ENCODE measurements at places on chromosomes 4 and X.

DNA sequence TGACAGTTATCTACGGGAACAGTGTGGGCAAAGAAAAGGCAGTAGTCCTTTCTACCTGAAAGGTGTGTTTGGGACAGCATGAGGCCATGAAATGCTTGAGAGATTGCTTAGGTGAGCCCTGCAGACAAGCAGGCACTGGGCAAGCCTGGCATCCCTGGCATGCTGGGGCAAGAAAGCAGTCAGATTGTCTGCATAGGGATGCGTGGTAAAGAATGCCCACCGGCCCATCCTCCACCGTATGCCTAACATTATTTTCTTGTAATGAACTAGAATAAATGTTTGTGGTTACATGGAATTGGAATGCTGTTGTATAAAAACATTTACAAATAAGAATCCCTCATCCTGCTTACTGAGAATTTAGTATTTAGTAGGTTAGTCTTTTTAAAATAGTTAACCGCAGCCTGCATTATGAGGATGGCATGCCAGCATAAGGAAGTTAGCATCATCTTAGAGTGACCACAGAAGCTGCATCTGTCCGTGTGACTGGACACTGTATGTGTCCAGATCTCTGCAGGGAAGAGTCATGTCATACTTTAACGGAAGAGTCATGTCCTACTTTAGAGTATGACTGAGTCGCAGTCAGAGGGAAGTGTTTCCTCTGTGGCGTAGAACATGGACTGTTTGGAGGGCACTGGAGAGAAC, 18.9 kb downstream of the ZBTB49 start:
- no peak for DNase-seq

- DNase-seq: no peak
These were observed 37.7 kb downstream of the SPARCL1 start for GRCh38 chr4:87491436-87491835.

DNA sequence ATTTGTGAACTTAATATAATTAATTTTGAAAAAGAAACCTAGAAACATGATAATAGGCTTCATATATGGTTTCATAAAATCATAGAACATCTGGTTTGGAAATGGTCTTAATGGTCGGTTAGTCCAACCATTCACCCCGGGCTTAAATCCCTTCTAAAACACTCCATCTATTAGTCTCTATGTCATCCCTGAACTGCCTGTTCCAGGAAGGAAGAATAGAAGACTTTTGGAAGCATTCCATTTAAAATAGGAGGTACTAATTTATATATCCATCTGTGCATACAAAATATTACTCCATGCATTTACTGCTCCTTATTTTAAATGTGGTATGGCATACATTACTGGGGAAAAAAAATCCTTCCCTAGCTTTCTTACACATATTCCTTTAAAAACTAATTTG, 262.2 kb upstream of the DDX53 start:
- no peak for DNase-seq

- no peak for DNase-seq
These were observed 37.5 kb downstream of the AFAP1 start for GRCh38 chr4:7902101-7902553.

DNA sequence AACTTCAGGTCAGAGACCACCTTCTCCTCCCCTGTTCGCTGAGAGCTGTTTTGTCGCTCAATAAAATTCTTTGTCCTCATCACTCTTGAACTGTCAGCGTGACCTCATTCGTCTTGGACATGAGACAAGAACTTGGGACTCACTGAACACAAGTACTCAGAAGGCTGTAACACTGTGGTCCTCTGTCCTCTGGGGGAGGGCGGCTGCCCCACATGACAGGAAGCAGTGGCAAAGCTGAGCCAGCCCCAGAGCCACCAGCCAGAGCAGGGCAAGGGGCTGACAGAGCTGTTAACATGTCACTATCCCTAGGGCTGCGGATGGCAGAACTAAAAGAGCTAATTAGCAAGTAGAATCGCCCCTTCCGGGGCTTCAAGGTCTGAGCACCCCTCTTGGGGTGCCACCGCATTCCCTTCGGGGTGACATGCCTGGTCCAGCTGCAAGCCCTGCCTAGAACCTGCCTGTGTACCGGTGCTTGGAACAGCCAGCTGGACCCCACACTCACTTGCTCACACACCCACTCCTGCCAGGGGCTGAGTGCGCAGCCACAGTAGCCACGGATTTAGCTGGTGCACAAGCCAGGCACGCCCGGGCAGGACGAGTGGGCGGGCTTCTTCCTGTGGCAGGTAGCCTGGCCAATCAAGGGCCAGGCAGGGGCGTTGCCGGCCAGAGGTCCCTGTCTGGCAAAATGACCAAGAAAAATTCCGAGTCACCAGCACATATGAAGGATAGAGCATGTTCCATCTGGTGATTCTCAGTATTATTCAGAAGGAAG, 648.6 kb upstream of the AGA start:
- no peak for DNase-seq

DNA sequence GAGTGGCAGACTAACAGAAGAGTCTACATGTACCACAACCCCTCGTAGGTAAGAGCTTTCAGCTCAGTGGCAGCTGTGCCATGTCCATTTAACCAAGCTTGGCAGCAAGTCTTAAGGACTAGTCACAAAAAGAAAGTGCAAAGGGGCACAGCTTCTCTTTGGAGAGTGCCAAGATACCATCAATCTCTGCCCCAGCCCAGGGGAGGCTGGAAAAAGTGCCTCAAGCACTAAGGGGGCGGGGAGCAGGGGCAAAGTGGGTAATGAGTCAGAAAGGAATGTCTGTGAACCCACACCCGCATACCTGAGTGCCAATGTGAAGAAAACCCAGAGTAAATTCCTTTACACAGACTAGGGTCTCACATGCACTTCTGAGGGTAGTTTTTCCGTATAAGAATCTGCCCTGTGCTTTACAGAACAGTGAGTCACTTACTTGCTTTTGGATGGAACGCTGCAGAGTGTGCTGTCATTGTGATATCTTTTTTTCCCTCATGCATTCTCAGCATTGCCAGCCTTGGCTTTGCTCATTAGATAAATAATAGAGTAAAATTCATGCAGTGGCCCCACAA, 219.8 kb downstream of the ZNF674 start:
- DNase-seq: no peak

- DNase-seq: no peak
These were observed 492.5 kb upstream of the INTU start for GRCh38 chr4:127140306-127140705.

DNA sequence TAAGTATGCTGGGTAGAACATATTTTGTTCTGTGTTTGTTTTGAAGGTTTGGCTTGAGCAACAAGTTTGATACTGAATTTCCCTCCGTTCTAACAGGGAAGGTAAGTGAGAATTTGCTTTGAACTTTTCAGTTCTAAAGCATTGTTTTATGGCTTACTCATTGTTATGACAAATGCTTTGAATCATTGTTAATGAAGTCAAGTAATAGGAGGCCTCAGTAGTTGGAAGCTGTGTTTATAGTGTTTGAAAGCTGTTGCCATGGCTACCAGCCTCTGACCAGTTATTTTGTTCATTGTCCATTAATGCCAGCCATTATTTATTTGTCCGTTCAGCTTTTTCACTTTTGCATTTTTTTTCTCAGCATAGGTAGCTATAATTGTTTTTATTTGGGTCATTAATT, 14.4 kb downstream of the CHIC1 start:
- DNase-seq: no peak

DNA sequence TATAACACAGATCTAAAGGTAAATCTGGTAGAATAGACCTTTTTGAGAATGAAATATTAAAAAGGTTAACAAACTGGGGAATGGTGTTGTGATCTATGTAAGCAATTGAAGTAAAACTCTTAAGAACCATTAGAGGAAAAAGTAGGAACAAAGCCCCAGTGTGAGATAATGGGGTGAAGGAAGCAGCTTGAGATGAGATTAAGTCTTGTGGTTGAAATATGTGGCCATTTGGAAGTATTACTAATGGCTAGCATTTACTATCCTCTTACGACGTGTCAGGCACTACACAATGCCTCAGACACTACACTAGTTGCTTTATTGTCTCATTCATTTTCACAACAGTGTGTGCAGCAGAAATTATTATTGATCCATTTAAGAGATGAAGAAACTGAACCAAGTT, 25.9 kb upstream of the NDNF start:
- DNase-seq: no peak

- no peak for DNase-seq
These were observed 39.3 kb downstream of the AFM start for GRCh38 chr4:73520821-73521220.

- no peak for DNase-seq
These were observed 3.1 kb upstream of the FBXL5 start for GRCh38 chr4:15658136-15658770.

GRCh38 chr4:27515140-27515539, 654.5 kb downstream of the STIM2 start:
- DNase-seq: no peak

DNA sequence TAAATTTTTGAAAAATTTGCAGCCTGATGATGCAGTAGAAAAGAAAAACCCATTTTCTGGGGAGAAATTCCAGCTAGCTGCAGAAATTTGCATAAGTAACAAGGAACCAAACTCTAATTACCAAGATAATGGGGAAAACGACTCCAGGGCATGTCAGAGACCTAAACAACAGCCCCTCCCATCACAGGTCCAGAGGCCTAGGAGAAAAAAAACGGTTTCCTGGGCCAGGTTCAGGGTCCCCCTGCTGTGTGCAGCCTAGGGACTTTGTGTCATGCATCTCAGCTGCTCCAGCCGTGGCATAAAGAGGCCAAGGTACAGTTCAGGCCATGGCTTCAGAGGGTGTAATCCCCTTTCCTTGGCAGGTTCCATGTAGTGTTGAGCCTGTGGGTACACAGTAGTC, 733.7 kb upstream of the CT83 start:
- no peak for DNase-seq

- DNase-seq: no peak
These were observed 108.1 kb downstream of the ATG4A start for GRCh38 chrX:108199691-108200090.

- no peak for DNase-seq
These were observed 46.6 kb upstream of the HS6ST2 start for GRCh38 chrX:133005042-133005441.

DNA sequence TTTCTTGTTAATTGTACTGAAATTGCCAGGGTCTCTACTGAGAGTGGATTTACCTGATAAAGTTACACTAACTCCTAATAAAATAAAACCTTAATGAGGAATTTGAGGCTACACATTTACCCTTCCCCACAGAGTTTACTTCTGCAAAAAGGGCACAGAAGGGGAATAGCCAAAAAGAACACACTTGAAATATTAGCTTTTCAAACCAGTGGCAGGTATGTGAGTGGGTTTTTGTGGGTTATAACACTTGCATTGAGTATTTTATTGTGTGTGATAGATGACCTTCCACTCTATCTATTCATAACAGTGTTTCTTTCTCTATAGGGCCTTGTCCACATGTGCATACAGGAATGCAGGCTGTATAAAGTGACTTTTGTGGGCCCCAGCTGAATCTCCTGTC, 5.0 kb upstream of the GPR174 start:
- DNase-seq: no peak

DNA sequence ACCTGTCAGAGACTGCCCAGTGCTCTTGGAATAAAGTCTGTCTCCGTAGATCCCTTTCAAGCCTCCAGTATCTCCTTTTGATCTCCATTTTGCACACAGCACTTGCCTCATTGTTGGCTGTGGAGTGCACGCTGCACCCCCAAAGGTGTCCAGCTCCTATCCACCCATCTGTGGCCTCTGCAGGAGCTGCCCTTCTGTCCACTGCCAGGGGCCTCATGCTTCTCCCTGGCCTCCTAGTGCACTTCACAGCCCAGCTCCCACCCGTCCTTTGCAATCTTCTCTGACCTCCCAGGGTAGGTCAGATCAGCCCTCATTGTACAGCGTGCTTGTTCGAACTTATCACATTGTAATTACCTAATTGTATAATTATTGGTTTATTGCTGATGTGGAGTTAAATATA, 18.9 kb downstream of the KIT start:
- no peak for DNase-seq

GRCh38 chr4:7135389-7135746, 57.0 kb upstream of the SORCS2 start:
- no peak for DNase-seq

GRCh38 chr4:181982856-181983255, 260.3 kb upstream of the TENM3 start:
- DNase-seq: no peak

DNA sequence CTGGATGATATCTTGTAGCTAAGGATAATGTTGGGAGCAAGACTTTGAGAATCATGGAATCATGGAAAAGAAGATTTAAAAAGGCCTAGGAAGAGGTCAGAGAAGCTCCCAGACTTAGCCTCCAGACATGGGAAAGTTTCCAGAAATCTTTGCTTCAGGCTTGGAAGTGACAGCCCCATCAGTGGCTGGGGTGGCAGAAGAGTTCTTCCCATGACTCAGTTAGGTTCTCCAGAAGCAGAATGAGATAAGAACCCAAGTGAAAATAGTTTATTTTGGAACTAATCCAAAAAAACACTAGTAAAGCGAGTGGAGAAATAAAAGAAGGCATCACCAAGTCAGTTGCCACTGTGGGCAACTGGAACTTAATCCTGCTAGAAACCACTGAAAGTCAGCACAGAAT, 506.9 kb downstream of the MID1IP1 start:
- DNase-seq: no peak

- DNase-seq: no peak
These were observed 110.3 kb downstream of the HMX1 start for GRCh38 chr4:8761167-8761823.

DNA sequence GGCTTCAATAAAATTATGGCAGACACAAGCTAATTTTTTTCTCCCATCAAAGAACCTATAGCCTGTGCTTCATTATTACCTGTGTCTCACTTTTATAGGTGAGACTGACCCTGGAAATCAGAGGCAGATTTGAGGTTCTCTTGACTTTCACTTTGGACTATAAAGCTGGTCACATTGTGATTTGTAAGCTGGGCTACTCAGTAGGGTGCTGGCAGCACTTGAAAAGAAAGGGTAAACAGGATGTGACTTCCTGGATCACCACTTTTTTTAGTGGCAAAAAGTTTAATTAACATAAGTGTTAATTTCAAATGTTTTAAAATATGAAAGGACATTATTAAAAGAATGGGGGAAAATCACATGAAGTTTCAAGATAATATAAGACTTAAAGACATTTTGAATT, 50.6 kb upstream of the GATB start:
- DNase-seq: no peak

DNA sequence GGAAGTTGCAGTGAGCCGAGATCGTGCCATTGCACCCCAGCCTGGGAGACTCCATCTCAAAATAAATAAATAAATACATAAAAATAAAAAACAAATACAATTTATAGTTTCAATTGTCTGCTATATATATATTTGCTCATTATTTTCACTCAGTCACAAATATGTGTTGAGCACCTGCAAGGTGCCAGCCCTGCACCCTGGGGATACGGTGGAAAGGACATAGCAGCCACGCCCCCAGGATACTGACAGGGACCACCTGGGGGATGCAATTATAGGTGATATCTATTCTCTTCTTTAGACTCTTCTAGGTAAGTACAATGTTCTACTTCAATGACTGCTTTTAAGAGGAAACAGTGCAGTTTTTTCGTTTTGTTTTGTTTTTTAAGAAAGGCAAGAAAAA, 85.0 kb downstream of the JAKMIP1 start:
- DNase-seq: no peak

GRCh38 chr4:183249854-183250253, 70.2 kb downstream of the CLDN22 start:
- no peak for DNase-seq

GRCh38 chr4:165512424-165512823, 133.6 kb downstream of the CPE start:
- DNase-seq: no peak

All from substantia nigra (tissue), 51 donors.